RPMI7951 (cell line): ENCODE measurements at places on chromosomes 2 and 18.
A peak's percentile ranks its signal among the peaks of the same experiment; 100 is the strongest.

- no peak for DNase-seq
Measured at GRCh38 chr2:33913071-33913616, 314.0 kb upstream of the FAM98A start.

DNA sequence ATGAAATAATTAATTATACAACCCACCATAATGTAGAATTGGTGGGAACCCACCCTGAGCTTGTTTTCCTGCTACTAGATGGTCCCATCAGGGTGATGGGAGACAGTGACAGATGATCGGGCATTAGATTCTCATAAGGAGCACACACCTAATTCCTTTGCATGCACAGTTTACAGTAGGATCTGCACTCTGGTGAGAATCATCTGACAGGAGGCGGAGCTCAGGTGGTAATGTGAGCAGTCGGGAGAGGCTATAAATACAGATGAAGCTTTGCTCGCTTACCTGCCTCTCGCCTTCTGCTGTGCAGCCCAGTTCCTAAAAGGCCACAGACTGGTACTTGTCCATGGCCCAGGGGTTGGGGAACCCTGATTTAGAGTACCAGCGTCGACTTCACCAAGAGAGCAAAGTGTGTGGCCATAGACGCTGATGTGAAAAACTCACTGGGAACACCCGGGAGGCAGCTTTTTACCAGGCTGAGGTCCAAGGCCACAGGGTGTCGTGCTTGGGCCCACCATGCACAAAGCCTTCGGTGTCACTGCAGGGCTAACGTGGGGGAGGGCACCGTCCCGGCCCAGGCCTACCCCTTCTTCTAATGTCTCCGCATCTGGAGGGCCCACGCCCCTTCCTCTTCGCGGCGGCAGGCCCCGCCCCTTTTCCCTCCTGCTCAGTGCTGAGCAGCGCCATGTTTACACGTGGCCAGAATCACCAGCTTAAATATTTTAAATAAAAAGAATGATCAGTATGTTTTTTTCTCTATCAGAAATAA lies 296.8 kb upstream of the HDAC4 start:
- no peak for DNase-seq

GRCh38 chr2:171824086-171824485 lies 70.0 kb downstream of the SLC25A12 start:
- no peak for DNase-seq

- peak; percentile 58 for DNase-seq
Measured at GRCh38 chr2:144426981-144427479, 92.9 kb downstream of the ZEB2 start.

DNA sequence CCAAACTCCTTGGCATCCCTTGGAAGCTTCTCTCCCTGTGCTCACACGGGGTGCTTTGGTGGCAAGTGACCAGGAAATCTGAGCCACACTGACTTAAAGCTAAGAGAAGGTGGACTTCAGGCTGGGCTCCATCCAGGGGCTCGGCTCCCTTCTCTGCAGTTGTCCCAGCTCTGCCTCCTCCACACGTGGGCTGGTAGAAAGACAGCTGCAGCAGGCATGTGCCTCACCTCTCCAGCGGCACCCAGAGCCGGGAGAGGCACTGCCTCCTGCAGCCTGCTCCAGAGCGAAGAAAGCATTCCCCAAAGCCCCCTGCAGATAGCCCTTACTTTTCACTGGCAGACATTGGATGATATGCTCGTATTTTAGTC lies 11.3 kb downstream of the KCNF1 start:
- DNase-seq, result no peak

DNA sequence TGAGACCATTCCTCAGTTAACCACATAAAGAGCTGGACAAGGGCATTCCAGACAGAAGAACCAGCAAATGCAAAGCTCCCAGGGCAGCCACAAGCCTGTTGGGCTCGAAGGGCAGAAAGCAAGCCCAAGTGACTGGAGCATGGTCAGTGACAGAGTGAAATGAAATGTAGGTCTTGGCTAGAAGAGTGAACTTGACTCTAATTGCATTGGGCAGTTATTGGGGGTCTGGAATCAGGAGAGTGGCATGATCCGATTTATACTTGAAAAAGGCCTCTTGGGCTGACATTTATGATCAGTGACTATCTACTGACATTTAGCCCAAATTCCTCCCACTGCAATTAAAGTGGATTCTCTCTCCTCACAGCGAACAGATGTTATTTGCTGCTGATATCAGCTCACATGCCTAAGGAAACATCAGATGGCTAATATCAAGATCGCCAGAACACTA lies 152.5 kb upstream of the KLF7 start:
- no peak for DNase-seq

DNA sequence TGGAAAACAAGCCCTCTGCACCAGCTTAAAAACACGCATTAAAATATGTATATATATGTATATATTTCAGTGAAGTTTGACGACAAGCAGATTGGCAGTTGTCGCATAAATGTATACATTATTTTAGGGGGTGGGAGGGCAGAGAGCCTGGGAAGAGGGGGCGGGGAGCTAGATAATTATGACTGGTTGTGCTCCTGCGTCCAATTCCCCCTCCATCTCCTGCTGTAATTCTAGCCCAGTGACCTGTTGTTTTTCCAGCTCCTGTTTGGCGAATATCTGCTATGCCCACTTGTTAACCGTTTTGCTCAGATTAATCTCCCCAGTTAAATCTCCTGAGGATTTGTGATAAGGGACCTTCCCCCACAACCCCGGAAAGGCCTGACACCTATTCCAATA lies 656 bp downstream of the UNC80 start:
- DNase-seq, result no peak

DNA sequence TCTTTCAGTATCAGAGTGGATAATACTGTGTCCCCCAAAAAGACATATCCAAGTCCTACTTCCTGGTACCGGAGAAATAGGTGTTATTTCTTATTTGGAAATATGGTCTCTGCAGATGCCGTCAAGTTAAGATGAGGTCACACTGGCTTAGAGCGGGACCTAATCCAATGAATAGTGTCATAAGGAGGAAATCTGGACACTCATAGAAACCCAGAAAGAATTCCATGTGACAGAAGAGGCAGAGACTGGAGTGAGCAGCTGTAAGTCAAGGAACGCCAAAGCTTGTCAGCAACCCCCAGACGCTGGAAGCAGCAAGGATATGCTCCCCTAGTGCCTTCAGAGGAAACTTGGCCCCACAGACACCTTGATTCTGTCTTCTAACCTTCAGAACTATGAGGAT lies 69.8 kb downstream of the CCBE1 start:
- no peak for DNase-seq

DNA sequence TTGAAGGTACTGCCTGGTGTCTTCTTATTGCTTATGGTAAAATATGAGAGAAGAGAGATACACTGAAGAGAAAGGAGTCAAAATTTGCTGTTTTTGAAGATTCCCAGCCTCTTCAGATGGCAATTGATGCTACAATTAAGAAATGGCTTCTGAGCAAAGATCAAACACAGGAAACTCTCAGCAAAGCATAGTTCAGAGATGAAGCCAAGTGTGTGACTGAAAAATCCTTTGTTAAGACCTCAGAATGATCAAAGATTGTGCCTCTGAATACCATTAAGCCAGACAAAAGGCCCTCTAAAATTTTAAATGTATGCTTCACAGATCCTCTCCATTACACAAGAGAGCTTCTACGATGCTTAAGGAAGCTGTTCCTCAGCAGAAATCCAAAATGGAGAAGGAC lies 216.3 kb downstream of the UXS1 start:
- no peak for DNase-seq

DNA sequence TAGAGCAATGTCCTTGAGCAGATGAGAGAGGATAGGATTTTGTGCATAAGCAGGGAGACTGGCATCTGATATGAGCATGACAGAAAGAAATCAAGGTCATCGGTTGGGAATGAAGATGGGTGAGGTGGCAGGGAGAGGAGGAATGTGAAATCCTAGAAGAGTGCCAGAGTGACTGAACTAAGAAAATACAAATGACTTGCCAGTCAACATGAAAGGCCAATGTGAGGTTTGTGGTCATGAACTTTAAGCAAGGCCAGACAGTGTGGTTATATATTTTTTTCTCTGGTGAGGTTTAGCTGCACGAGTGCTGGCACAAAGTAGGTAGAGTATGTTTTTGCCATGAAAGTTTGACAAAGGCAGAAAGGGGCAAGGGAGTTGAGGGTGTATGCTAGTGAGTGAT lies 21.2 kb downstream of the QPCT start:
- peak; percentile 90 for DNase-seq
